ENCODE measurements at places on chromosomes 3 and 15. TPM values are rescaled to one million over a fixed set of nuclear protein-coding genes. Genes with fewer than 3 reads are reported as not detected.

Gene PGBD4
- total RNA-seq = 3.0 TPM

Gene GPR15
- not detected for total RNA-seq

Gene CD80
- under 0.01 TPM for total RNA-seq

Gene FBXO40
- not detected for total RNA-seq

Gene PLA2G4D
- total RNA-seq = not detected

Gene RAB43
- 12.1 TPM for total RNA-seq

Gene MED12L
- total RNA-seq = 4.9 TPM

Gene HYAL1
- 1.8 TPM for total RNA-seq

Gene PATL2
- 1.3 TPM for total RNA-seq

Gene SETD2
- total RNA-seq = 35.3 TPM

Gene CLSTN2
- total RNA-seq = under 0.01 TPM

Gene TRANK1
- total RNA-seq = 20.3 TPM

Gene COPB2
- 293 TPM for total RNA-seq

Gene PIGZ
- 0.51 TPM for total RNA-seq

Gene PIERCE2
- 3.1 TPM for total RNA-seq

Gene STOML1
- 9.2 TPM for total RNA-seq

Gene LTK
- 0.99 TPM for total RNA-seq

Gene MESP1
- 1.3 TPM for total RNA-seq

Gene ISL2
- total RNA-seq = 0.26 TPM

Gene PPP1R14D
- not detected for total RNA-seq

Gene GPR87
- 0.17 TPM for total RNA-seq

Gene ZNF106
- total RNA-seq = 109 TPM

Gene ANKRD34C
- total RNA-seq = not detected

Gene GOLGA6L10
- 0.26 TPM for total RNA-seq

Gene CCDC54
- total RNA-seq = not detected

Gene GOLGA6L6
- total RNA-seq = not detected

Gene PLCH1
- under 0.01 TPM for total RNA-seq

Gene FAM107A
- total RNA-seq = under 0.01 TPM

Gene CCR3
- total RNA-seq = 0.26 TPM

Gene SLC33A1
- 21.5 TPM for total RNA-seq

Gene ZNF385D
- 0.83 TPM for total RNA-seq

Gene ECE2
- total RNA-seq = not detected

Gene LINGO1
- not detected for total RNA-seq

Gene ZBED2
- total RNA-seq = not detected

Gene GJD2
- total RNA-seq = not detected

Gene CCR8
- total RNA-seq = not detected

Gene SPSB4
- not detected for total RNA-seq

Gene DAG1
- 48.7 TPM for total RNA-seq

Gene CLDN11
- 131 TPM for total RNA-seq

Gene CCDC174
- 12.1 TPM for total RNA-seq

Gene RYR3
- 0.17 TPM for total RNA-seq

Gene ZNF80
- total RNA-seq = not detected

Gene TMEM108
- under 0.01 TPM for total RNA-seq

Gene CPN2
- total RNA-seq = not detected

Measured in fibroblast of lung (primary cell).